ENCODE measurements at places on chromosomes 11 and 22.

DNA sequence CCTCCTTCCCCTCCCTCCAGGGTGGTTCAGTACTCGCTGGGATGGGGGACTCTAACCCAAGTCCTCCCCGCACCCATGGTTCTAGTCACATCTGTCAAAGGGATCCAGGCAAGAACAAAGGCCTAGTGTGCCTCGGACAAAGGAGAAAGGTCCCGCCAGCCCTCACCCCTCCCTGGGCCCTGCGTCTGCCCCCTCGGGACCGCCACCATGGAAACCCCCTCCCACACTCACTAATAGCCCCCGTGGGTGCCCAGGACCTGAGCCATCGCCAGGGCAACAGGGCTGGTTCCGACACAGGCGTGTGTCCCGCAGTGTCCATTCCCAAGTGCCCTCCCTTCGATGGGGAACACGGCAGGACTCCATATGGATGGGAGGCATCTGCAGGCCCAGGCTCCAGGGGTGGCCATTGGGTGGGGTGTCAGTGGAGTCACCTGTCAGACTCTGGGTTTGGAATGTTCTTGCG is 5.1 kb upstream of the CARNS1 start:
- DNase-seq = no peak

GRCh38 chr22:41825376-41825775 is 7.5 kb upstream of the SREBF2 start:
- DNase-seq = no peak

GRCh38 chr11:75422248-75423231 is 10.5 kb downstream of the KLHL35 start:
- DNase-seq = no peak

DNA sequence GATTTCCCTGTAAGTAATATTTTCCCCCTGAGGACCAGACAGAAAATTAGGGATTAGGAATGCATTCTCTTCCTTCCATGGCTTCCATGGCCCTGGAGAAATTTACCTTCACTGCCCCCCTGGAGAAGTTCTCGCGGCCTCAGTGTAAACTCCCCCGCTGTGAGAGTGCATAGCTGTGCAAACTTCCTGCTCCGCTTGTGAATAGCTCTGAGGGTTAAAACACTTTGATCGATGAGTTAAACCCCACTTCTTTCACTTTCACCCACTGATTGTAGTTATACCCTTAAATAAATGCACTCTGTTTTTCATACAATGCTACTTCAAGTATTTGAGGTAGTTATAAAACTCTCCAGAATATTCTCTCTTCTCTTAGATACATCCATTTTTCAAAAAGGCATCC is 190.8 kb downstream of the DSCAML1 start:
- DNase-seq = no peak

GRCh38 chr22:42925598-42925997 is 68.5 kb upstream of the ARFGAP3 start:
- no peak for DNase-seq

- no peak for DNase-seq
Measured at GRCh38 chr11:130633466-130633865, 185.0 kb downstream of the ADAMTS15 start.

DNA sequence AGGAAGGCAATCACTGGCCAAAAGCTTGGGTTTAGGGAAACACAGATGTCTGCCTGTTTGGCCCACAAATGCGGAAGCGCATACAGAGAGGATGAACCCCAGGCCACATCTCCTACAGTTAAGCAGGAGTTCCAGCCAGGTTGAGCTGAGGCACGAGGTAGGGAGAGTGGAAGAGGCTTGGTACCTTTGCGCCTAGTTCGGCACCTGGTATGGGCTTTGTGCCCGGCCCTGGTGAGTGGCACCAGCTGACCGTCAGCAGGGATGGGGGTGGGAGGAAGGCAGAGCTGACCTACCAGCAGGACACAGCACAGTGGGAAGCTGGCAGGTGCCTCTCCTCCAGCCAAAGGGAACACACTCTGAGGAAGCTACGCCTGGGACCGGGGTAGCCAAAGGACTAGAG is 57.6 kb downstream of the KCNC1 start:
- no peak for DNase-seq

DNA sequence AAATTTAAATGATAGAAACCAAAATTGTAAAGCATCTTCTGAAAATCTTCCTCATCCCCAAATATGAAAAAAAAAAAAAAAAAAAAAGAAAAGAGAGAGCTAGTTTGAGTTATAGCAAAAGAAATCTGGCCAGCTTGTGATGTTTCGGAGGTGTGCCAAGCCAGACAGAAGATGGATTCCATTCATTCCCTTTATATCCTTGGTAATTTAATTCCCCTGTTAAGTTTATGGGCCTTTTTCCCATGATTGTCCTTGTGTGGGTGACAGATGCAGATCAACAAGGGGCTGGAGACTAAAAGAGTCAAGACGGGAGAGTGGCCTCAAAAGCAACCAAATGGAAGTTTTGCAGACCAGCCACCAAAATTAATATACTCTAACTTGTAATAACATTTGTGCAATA is 47.6 kb upstream of the PARVA start:
- DNase-seq = no peak

DNA sequence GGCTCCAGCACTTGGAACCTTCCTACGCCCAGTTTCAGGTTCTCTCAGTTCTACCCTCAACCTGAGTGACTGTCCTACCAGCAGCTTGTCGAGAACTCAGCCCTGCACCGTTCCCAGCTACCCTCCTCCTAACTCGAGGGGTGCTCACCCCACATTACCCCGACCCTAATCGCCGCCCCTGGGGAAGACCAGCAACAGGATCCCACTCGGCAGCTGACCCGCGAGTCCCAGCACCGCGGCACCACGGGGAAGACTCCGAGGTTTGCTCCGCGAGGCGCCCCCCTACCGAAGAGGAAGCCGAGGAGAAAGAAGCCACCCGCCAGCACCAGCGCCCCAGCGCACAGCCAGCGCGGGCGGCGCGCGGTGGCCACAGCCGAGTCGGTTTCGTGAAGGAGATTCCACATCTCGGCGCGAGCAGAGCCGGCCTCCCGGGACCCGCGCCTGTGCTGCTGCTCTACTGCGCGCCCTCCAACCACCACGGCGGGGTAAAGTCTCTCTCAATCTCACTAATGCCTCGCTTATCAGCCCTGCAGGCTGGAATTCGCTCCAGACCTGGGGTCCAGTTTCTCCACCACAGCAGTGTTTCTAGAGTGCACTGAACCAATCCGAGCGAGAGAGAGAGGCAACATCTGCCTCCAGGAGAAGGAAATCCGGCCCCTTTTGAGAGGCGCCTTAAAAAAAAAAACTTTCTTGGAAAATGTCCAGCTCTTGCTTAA is at the start of gene FOLH1:
Gene FOLH1, minus strand, starts transcription at position 597 of the 716 bp plus-strand sequence. Its CDS starts 193 bp downstream, at position 404.
- no peak for DNase-seq

DNA sequence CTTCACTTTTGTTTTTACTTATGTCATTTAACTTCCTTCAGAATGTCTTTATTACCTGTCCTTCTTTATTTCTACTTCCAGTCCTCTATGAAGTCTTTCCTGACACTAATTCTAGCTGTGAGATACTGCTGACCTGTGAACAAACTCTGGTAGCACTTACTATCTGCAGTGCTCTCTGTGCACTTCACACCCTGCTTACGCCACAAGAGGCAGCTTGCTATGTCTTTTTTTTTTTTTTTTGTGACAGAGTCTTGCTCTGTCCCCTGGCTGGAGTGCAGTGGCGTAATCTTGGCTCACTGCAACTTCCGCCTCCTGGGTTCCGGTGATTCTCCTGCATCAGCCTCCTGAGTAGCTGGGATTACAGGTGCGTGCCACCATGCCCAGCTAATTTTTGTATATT is 10.7 kb downstream of the STIM1 start:
- DNase-seq = no peak

- DNase-seq = no peak
Measured at GRCh38 chr22:17832665-17833064, 58.4 kb upstream of the BID start.

DNA sequence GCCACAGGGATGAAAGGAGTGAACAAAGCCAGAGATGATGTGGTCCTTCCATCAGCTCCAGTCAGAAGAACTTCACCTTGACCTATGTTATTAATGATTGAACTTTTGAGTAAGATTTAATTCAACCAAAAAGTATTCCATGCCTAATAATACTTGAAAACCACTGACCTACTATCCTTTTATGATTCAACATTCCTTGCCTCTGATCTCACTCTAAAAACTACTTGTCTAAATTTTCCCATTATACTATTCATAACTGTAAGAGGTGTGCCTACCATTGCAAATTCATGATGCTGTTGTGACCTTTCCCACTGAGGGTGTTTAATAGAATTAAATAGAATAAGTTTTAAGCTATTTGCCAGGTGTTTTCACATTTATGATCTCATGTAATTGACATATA is 164.7 kb upstream of the GUCY1A2 start:
- no peak for DNase-seq

DNA sequence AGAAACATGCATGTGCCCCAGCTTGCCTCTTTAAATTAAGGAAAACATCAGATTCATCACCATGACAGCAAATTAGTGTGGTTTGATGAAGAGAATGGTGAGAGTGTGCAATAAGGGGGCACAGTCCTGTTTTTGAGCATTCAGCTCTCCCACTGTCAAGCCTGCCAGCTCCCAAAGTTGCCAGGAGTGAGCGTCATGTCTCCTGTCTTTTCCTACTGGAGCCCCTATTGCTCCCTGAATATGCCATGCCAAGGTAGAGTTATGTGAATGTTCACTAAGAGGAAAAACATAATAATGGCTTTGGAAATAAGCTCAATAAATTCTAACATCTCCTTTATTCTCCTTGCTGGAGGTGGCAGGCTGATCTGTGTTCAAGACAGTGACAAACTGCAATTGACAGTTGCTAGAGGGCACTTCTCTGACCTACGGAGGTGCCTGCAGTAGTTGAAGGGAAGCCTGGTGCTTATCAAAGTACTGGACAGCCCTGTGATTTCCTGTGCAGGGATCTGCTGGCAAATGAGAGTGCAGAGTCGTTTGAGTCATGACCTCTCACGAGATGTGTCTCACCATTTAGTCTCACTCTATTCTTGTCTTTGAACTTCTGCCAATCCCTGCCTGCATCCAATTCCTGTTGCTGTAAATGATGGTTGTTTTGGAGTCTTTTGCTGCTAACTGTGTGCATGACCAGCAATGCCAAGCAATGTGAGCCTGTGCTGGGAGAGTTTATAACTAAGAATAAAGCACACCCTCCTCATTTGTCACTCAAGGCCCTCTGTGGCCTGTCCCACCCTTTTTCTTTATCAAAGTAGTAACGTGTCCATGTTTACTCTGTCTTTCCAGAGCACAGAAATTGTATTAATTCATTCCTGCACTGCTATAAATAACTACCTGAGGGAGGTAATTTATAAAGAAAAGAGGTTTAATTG is 34.8 kb downstream of the MRGPRX2 start:
- no peak for DNase-seq

DNA sequence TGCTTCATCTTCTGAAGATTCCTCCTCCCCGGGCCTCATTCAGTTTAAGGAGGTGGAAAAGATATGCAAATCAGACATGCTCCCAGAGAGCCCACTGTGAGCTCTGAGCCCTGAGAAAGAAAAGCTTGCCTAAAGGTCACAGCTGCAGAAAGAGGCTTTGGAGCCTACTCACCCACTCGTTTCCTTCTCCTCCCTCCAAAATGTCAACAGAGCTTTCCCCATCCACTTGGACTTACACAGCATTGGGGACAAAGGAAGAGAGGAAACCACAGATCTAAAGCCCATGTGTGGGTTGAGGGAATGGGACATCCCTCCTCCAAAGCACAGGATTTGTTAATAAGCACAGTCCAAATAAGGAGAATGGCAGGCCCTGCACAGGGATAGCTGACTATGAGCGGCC is 158.4 kb downstream of the ETS1 start:
- no peak for DNase-seq

GRCh38 chr11:112662554-112662953 is 298.7 kb upstream of the NCAM1 start:
- DNase-seq = no peak

Measured in RWPE2 (cell line).